ENCODE measurements at places on chromosomes 12 and 14. TPM values are rescaled to one million over a fixed set of nuclear protein-coding genes. Genes with fewer than 3 reads are reported as not detected.
A peak's percentile ranks its signal among the peaks of the same experiment; 100 is the strongest.

The FOXN4 gene
- total RNA-seq = not detected

The B4GALNT3 gene
- 37.0 TPM for total RNA-seq

DNA sequence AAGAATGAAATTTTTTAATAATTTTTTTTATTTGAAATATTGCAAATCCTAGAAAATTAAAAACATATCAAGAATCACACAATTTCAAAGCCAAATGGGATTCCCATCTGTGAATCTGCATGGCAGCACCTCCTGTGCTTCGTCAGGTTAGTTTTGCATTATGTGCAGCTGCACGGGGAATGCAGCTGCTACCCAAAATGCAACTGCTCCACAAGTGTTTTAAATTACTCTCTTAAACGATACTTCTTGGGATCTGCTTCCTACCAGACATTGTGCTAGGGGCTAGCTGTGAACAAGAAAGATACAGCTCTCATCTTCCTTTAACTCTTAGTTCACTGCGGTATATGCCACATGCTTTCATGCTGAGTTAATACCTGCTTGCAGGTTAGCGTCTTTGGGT, 154.2 kb downstream of the CRADD start:
- no peak for DNase-seq

DNA sequence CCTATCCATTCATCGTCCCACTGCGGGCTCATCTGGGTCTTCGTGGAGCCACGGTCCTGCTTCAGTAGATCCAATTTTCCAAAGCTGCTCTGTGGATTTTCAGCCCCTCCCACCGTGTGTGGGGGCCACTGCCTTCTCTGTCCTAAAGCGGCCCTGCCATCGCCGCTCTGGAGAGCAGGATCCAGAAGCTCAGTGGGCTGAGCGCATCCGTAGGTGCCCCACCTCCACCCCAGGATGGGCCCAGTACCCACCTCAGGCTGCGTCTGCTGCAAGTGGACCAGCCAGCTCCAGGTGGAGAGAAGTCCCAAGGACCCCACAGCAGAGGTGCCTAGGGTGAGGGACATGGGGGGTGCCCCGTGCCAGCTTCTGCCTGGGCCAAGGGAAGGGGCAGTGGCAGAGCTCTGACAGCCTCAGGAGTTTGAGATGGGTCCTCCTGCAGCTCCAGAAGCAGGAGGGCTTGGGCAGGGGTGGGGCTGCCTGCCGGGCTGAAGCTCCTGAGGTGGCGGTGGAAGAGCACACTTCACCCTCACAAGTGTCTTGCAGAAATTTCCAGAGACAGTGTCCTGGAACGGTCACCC, 148.1 kb upstream of the C14orf180 start:
- DNase-seq = peak; percentile 49

DNA sequence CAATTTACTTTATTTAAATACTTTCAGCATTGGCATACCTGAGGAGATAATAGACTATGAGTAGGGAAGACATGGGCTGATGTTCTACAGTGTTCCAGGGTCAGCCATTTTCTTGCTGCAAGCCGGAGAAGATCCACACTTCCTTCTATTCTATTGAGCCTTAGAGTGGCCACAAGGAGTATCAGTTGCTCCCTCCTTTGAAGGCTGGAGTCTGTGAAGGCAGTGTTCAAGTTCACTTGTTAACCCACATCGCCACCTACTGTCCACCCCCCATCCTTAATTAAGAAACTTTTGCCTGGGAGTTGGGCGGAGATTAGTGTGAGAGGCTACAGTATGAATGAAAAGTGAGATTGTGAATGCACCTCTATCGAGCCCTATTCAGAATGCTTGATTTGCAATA, 666.6 kb downstream of the NRXN3 start:
- DNase-seq = no peak

GRCh38 chr12:127459687-127460086, 807.3 kb upstream of the TMEM132C start:
- DNase-seq = no peak

DNA sequence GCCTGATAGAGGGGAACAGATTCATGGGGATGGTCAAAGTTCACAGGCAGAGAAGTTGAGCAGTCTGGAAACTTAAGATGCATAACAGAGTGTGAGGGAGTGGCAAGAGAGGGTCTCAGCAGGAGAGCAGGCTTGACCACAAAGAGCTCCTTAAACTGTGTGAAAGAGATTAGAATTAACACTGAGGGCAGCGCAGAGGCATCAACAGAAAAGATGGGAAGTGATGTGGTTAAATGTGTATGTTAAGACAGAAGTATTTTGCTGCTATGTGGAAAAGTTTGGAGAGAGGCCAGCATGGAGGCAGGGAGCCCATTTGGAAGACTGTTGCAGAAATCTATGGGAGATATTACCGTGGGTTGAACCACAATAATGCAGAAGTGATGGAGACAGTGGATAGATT, 122.7 kb upstream of the LMNTD1 start:
- no peak for DNase-seq

DNA sequence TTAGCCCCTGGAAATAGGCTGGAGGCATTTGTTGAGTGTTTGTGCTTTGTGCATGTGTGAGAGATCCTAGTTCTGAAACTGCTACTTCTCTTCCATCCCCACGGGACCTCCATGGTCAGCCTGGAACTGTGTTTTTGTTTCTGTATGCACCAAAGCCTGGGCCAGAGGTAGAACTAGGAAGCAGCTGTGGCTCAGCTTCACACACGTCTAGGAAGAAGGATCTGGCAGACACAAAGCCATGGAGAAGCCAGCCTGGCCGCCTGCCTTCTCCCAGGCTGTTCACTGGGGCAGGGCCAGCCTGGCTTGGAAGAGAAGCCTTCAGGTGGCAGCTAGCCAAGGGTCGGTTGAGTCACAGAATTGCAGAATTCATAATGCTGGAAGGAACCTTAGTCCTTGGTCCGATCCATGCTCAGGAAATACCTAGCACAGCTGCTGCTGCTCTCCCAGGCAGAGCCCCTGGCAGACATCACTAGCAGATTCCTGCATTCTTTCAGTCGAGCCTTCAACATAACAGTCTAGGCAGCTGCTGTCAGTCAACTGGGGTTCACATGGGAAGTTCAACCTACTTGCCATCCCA, 27.0 kb downstream of the RIN3 start:
- DNase-seq = peak; percentile 90

The LRRC43 gene
- not detected for total RNA-seq

DNA sequence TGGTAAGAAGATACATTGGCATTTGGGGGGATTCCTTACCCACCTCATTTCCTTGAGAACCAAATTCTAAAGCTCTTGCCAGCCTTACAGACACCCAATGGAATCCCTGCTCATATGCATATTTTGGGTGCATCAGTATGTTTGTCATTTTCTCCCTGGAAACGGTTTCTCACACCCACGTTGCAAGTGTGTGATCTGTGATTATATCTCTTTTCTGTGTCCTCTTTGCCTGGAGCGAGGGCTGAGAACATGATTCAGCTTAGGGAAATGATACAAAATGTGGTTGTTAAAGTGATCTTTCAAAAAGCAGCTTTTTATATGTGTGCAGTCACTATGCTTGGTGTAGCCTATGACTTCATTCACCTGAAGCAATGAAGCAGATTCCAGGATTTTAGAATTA, 52.0 kb downstream of the KCNMB4 start:
- DNase-seq = no peak

GRCh38 chr14:61089126-61089750, 108.2 kb downstream of the SLC38A6 start:
- no peak for DNase-seq
